ENCODE measurements at places on chromosomes 5 and 9. TPM values are rescaled to one million over a fixed set of nuclear protein-coding genes. Genes with fewer than 3 reads are reported as not detected.

The GOLM1 gene
- 111 TPM for total RNA-seq

The LCN1 gene
- total RNA-seq: 30.3 TPM

The TYRP1 gene
- not detected for total RNA-seq

The MEIKIN gene
- not detected for total RNA-seq

The TARS1 gene
- total RNA-seq: 468 TPM

The IFNA2 gene
- not detected for total RNA-seq

The CDH10 gene
- 8.6 TPM for total RNA-seq

The LECT2 gene
- total RNA-seq: not detected

The DENND1A gene
- total RNA-seq: 36.5 TPM

The RGS3 gene
- total RNA-seq: 26.9 TPM

The EHMT1 gene
- total RNA-seq: 44.7 TPM

The FAM120A gene
- total RNA-seq: 144 TPM

The RNF183 gene
- total RNA-seq: not detected

The CCNJL gene
- 10.3 TPM for total RNA-seq

The PCDHA4 gene
- total RNA-seq: not detected

The PCDHB4 gene
- not detected for total RNA-seq
